ENCODE measurements at places on chromosomes 5 and 9. TPM values are rescaled to one million over a fixed set of nuclear protein-coding genes. Genes with fewer than 3 reads are reported as not detected.

The RUSC2 gene
- 36.1 TPM for total RNA-seq

The ELL2 gene
- 11.7 TPM for total RNA-seq

The ZCCHC10 gene
- 18.7 TPM for total RNA-seq

The CARD9 gene
- total RNA-seq: 3.6 TPM

The LVRN gene
- 0.35 TPM for total RNA-seq

The PITX1 gene
- total RNA-seq: 80.2 TPM

The INSL4 gene
- not detected for total RNA-seq

- no peak for DNase-seq
Measured at GRCh38 chr9:93968451-93969327, 13.5 kb upstream of the BARX1 start.

- no peak for DNase-seq
Measured at GRCh38 chr9:92618633-92619225, 51.2 kb downstream of the IPPK start.

DNA sequence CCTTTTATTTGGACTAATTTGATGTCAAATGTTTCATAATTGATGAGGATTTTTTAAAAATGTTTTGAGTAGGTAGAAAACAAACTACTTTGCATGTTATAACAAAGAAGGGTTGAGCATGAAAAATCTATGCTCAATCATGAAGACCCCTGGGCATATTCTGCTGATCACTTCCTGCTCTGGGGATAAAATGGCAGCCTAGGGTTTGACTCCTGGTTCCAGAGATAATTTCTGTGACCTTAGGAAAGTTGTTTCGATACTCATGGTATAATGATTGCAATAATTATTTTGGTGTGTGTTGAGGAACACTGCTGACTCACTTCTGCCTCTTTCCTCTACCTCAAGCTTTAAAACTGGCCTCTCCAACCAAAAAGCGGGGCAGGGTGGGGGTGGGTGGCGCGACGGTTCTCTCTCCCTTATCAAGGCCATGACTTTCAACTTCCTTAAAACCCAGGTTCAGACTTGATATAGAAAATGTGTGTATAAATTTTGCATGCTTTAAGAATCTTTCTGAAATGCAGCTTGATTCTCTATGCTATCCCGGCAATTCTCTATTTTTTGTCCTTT, 6.0 kb upstream of the PIP5K1B start:
- no peak for DNase-seq

- DNase-seq: no peak
Measured at GRCh38 chr5:139851558-139851957, 56.0 kb downstream of the PSD2 start.

- no peak for DNase-seq
Measured at GRCh38 chr9:124006448-124007361, 4.9 kb upstream of the LHX2 start.

DNA sequence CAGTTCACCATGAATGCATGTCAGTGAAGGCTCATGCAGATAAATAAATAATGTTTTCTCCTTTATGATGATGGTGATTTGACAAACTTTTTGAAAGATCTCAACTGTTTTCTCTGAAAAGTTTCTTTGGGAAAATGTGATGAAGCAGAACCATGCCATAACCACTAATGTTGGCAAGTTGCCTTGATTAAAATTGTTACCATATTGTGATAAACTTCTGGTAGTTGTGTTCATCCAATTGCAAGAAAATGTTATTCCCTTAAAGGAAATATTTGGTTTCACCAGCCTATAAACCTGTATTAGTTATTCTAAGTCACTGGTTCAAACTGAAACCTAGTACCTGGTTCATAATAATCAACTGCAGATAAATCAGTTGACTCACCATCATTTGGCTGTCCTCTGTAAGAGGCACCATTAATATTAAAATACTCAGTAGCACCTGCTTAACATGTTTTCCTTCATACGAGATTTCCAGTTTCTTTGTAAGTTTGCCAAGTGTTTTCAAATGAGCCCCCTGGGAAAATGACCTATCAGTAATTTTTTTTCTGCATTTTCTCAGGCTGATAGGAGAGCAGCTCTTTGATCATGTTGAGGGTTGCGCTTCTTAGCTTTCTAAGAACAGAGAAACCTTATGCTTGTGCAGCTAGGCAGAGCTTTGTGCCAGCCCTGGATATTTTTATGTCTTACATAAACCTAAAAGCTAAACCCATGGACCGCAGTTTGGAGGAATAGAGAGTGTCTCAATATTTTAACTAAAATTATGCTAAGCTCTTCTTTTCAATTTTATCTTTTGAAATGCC, 88.0 kb downstream of the LURAP1L start:
- DNase-seq: no peak

- no peak for DNase-seq
Measured at GRCh38 chr5:105696440-105696839, 1974.3 kb downstream of the EFNA5 start.

DNA sequence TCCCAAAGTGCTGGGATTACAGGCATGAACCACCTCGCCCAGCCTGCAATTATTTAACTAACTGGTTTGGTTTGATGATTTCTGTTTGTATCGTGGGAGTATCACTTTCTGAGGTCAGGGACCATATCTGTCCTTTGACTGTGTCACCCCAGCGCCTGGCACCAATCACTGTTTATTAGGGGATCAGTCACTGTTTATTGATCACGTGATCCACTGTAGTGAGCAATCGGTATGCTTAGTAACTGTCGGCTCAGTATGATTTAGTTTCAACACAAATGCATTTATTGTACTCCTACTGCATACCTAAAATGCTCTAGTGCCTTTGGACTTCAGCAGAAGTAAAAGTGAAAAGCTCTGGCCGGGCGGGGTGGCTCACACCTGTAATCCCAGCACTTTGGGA, 54.8 kb downstream of the COL5A1 start:
- DNase-seq: no peak

- DNase-seq: no peak
Measured at GRCh38 chr5:90171466-90171865, 238.1 kb downstream of the CETN3 start.

DNA sequence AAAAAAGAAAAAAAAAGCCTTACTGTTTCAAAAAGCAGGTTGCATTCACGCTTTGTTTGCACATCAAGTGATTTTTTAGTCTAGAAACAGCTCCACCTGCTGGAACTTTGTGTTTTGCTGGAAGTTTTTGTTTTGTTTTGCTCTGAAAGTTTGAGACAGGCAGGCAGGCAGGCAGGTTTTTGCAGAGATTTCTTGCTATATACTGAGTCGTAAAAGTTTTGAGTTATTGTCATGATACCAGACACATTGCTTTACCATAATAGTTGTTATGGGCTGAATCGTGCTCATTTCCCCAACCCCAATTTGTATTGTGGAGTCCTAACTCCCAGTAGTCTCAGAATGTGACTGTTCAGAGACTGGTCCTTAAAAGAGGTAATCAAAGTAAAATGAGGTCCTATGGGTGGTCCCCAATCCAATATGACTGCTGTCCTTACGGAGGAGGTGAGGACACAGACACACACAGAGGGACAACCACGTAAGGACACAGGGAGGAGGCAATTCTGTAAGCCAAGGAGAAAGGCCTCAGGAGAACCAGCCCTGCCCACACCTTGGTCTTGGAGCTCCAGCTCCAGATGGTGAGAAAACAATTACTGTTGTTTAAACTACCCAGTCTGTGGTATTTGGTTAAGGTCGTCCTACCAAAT, 20.9 kb downstream of the OR2Y1 start:
- DNase-seq: no peak
